ENCODE measurements at places on chromosomes 12 and 14.

DNA sequence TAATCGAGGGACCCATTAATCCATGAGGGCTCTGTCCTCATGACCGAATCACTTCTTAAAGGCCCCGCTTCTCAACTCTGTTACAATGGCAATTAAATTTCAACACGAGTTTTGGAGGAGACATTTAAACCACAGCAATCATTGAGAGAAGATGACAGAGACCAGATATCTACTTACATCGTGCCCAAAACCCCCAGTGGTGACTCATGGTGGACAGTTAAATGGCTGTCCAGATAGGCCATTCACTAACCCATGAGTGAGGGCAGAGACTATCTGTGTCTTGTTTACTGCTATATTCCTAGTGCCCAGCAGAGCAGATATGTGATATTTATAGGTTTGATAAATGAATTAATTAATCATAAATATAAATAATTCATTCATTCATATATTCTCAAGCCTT lies 20.0 kb upstream of the FLVCR2 start:
- DNase-seq: no peak

GRCh38 chr12:19166387-19166786 lies 36.9 kb downstream of the PLEKHA5 start:
- no peak for DNase-seq

DNA sequence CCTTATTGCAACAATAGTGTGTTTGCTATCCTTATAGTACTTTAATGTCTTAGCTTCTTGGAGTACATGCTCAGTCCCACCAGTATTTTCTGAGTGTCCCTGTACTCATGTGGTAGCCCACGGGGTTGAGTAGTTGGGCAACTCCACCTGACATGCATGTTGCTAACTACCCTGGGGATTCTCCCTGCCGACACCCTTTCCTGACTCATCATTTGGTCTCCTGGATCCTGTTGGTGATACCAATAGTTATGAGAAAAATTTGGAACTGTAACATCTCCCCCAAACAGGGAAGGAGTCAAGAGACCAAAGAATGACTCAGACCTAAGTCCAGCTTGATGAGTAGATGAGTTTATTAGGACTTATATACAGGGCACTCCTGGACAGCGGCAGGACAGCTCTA lies 101.6 kb downstream of the BRMS1L start:
- no peak for DNase-seq

GRCh38 chr12:107967170-107967569 lies 161.9 kb upstream of the WSCD2 start:
- no peak for DNase-seq

- no peak for DNase-seq
These were observed 64.8 kb downstream of the HELB start for GRCh38 chr12:66367015-66367667.

DNA sequence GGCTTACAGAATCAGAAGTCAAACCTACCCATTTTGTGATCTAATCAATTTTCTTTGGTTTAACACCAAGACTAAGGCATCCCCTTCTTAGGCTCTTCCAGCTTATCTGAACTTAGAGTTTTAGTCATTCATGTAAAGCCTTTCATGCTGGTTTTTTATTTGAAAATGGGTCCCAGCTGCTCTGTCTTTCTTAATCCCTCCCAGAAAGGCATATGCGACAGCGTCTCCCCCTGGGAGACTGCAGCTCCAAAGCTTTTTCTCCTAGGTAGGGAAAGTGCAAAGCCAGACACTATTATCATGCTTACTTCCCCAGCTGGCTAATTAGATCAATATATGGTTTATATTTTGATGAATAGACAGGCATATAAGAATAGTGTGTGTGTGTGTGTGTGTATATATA lies 96.6 kb upstream of the E2F7 start:
- no peak for DNase-seq

DNA sequence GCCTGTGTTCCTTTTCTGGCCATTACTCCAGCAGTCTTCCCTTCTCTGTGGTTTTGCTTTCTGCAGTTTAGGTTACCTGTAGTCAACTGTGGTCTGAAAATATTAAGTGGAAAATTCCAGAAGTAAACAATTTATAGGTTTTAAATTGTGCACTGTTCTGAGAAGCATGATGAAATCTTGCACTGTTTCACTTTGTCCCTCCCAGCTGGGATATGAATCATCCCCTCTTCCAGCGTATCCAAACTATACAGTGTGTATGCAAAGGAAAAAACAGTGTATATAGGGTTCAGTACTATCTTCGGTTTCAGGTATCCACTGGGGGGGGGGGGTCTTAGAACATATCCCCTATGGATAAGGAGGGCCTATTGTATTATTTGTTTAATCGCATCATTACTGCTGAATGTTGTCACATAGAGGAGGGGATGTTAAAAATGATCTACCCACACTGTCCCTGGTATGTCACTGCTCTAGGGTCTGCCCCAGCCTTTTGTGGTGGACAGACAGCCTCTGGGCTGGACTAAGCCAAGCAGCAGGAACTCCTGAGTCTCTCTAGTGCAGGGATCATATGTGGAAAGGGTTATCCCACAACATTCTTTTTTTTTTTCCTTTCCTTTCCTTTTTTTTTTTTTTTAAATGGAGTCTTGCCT lies 109.1 kb upstream of the MAX start:
- DNase-seq: no peak

DNA sequence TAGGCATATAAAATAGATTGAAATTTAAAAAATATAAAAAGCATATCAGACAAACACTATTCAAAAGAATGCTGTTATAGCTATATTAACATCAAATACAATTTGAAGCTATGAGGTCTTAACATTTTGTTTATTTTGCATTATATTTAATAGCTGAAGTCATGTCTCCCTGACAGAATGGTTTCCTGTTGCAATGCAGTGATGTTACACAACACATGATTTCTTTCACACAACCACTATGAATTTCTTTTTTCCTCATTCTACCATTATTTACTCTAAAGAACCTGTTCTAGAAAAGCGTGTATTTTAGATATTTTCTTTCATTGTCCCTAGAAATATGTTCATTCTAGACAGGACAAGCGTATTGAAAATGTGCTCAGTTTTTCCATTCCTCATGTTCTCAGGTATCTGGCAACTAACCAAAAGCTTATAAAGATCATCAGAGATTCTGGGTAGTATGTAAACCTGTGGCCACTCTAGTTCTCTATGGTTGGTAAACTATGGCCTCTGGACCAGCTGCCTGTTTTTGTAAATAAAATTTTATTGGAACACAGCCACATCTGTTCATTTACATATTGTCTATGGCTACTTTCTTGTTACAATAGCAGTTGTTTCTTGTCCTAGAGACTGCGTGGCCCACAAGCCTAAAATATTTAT lies 183.8 kb downstream of the FOXA1 start:
- no peak for DNase-seq

DNA sequence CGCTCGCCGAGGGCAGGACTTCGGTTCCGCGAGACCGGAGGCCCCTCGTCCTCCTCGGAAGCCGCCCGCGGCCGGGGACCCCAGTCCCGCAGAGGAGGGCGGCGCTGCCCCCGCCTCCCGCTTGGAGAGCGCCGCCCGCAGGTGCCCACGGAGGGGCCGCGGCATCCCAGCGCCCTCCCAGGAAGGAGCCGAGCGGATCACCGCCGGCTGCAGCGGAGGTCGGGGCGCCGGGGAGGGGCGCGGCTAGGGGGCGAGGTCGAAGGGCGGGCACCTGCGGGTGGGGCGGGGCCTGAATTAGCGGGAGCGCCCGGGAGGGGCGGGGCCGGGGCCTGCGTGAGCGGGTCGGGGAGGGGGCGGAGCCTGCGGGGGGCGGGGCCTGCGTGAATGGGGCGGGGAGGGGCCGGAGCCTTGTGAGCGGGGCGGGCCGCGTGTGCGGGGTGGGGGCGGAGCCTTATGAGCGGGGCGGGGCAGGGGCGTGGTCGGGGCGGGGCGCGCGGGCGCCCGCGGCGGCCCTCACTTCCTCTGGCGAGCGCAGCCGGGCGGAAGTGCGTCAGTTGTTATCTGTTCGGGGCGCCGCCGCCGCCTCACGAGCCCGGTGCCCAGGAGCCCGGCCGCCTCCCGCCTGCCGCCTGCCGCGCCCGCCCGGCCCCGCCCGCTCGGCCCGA lies at the start of gene FBRSL1:
TSS of gene FBRSL1 (plus strand) at position 550 of the 665 bp plus-strand sequence.
- peak; percentile 95 for DNase-seq

DNA sequence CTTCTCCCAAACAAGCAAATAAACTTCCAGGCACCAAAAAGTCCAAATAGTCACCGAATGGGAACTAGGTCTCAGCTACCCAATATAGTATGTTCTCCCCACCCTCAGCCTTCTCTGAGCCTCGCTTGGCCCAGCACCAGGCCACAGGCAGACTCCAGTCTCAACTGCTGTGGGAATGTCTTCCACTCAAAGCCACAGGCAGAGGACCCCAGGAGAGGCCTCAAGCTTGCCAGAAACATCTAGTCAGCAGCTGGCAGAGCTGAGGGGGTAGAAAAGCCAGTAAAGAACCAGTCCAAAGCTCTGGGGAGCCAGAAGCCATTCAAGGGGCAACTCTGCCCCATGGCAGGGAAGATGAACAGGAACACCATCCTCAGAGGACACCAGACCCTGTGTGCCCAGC lies 41.8 kb downstream of the FMNL3 start:
- DNase-seq: no peak

DNA sequence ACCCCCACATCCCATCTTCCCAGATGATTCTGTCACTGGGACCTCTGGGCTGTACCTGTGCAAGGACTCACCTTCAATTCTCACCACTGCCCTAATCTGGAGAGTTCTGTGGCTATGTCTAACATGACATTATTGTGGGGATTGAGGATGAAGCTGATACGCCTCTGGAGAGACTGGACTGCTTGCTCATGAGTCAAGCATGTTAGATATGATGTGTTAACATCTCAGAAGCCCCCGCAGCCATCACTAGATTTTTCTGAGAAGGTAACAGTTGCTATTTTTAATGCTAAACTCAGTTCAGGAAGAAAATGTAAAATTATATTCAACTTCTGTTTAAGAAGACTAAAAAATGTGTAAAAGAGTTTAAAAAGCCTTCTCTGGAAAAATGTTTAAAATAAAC lies 25.7 kb downstream of the JKAMP start:
- no peak for DNase-seq

- no peak for DNase-seq
These were observed 178.9 kb upstream of the MGAT4C start for GRCh38 chr12:86435053-86435452.

Data from stimulated activated CD4-positive, alpha-beta T cell treated with anti-CD3 and anti-CD28 coated beads, Interleukin-12 subunit alpha, Interleukin-12 subunit beta, amount 100 ng/mL, for 4 hours (primary cell).